CD8-positive, alpha-beta memory T cell (primary cell): ENCODE measurements at places on chromosomes 2 and 18. TPM values are rescaled to one million over a fixed set of nuclear protein-coding genes. Genes with fewer than 3 reads are reported as not detected.

DNA sequence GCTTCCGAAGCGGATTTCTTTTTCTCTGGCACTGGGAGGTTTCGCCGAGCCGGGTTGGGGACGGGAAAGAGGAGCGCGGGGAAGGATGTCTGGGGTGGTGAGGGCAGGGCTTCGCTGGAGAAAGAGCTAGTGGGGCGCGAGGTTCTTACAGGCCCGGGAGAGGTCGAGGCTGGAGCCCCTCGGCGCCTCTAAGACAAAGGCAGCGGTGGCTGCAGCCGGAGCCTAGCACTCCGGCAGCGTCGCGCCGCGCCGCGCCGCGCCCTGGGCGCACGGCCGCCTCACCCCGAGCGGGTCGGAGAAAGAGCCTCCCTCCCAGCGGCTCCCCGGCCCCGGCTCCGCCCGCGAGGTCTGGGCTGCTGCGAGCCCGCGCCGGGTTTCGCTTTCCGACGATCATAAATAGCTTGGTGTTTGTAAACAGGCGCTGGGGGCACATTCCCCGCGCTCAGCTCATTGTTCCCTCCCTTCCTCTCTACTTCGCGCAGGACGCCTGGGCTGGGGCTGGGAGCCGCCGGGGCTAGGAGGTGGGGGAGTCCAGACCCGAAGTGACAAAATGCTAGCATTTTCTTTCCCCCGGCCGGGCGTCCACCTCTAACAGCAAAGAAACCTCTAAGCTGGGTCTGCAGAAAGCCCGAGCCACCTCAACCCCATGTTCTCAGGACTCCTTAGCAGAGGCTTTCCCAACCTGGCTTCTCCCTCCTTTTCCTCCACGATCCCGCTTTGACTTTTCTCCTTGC, 813 bp upstream of the MEIS1 start:
- no peaks in the 10 kb centered on the region for H3K36me3 ChIP-seq
- H3K4me1 ChIP-seq: peaks cover 4% of the 10 kb centered on the region
- no peak for DNase-seq
- H3K27me3 ChIP-seq: no peaks in the 10 kb centered on the region
- peak overlapping the region; percentile 22 for H3K4me3 ChIP-seq

- no peaks in the 10 kb centered on the region for H3K27me3 ChIP-seq
- no peak for DNase-seq
- peaks cover 70% of the 10 kb centered on the region for H3K36me3 ChIP-seq
- H3K4me3 ChIP-seq: no peak overlapping the region
- no peak overlapping the region for H3K27ac ChIP-seq
Observed at GRCh38 chr2:233460726-233461441, 105.7 kb downstream of the USP40 start.

GRCh38 chr2:51650769-51651168, 618.8 kb upstream of the NRXN1 start:
- no peaks in the 10 kb centered on the region for H3K27me3 ChIP-seq
- no peak for DNase-seq

GRCh38 chr2:114857196-114857595, 414.8 kb downstream of the DPP10 start:
- no peaks in the 10 kb centered on the region for H3K27me3 ChIP-seq
- no peaks in the 10 kb centered on the region for H3K4me1 ChIP-seq
- no peak overlapping the region for H3K4me3 ChIP-seq
- no peaks in the 10 kb centered on the region for H3K36me3 ChIP-seq
- DNase-seq: no peak

DNA sequence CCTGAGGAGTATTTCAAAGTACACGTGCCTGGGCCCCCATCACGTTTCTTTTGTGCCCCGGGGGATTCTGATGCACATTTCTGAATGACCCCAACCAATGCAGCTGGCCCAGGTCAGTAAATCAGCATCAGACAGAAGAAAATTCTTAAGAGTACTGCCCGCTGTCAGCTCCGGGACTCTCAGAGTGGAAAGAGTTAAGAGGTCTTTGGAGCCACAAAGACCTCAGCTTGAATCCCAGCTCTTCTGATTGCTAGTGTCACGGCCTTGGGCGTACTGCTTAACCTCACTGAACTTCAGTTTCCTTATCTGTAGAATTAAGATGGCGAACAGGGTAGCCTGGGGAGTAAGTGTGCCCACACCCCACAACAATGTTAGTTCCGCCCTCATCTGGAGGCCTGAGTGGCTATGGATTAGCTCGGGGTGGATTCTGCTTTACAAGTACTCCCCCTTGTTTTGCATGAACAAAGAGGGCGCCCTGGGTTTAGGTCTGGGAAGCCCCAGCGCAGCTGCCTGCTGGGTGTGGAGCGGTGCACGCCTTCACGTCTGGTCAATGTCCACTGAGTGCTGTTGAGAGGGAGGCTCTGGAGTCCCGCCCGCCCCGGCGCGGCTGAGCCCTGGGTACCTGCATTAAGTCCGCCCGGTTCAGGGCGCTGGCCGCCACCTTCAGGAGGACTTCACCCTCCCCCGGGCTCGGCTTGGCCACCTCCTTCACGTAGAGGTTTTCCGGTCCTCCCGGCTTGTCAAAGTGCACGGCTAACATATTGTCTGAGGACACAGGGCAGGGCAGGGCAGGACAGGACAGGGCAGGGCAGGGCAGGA, 858 bp downstream of the TP53I3 start:
- peaks cover 14% of the 10 kb centered on the region for H3K4me1 ChIP-seq
- H3K4me3 ChIP-seq: peak overlapping the region; percentile 67
- DNase-seq: no peak
- H3K27me3 ChIP-seq: no peaks in the 10 kb centered on the region
- H3K36me3 ChIP-seq: no peaks in the 10 kb centered on the region

DNA sequence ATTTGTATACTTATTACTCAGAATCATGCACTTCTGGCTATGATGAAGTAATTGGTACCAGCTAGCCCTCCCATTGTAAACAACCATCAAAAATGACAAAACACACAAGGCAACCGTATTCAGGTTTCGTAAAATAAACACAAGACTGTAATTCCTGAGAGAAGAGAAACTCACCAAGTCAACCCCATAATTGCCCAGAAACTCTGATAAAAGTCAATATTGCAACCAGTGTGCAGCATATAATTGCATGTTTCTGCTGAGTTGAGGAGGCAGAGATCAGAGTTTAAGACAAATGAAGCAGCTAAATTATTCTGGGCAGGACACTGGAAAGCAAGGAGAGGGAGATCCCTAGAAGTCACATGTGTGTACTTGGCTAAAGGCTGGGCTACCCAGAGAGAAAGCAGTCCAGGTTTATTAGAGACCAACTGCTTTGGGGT, 90.3 kb downstream of the ROCK2 start:
- no peak overlapping the region for H3K27ac ChIP-seq
- no peak for DNase-seq
- no peak overlapping the region for H3K4me3 ChIP-seq
- H3K4me1 ChIP-seq: no peaks in the 10 kb centered on the region

- H3K4me1 ChIP-seq: peaks cover 1% of the 10 kb centered on the region
- H3K4me3 ChIP-seq: no peak overlapping the region
- no peaks in the 10 kb centered on the region for H3K36me3 ChIP-seq
- DNase-seq: no peak
Observed at GRCh38 chr2:222854773-222855700, 5.8 kb upstream of the ACSL3 start.

- no peak for DNase-seq
- H3K27me3 ChIP-seq: no peaks in the 10 kb centered on the region
- H3K4me3 ChIP-seq: no peak overlapping the region
Observed at GRCh38 chr2:138522556-138522955, 21.0 kb downstream of the SPOPL start.

The CHRNG gene
- not detected for total RNA-seq

The CRYBA2 gene
- total RNA-seq: not detected

The NMUR1 gene
- total RNA-seq: 0.15 TPM
